ENCODE measurements at places on chromosomes 1 and 21.
A peak's percentile ranks its signal among the peaks of the same experiment; 100 is the strongest.

DNA sequence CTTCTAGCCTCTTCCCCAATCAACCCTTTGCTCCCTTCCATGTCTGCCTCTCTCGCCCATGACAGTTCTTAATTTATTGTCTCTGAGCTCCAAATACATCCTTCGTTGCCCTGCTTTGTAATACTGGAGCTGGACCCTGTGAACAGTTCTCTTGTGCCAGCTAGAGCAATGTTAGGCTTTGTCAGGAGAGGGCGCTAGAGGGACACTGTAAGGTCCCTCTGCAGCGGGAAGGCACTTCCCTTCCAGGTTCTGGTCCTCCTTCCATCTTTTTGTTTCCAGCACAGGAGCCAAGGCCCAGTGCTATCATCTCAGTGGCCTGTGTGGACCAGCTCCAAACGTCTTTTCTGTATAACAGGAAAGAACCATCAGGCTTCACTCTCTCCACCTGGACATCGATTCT lies 95.9 kb downstream of the PTPRU start:
- DNase-seq = peak; percentile 62

GRCh38 chr1:40450495-40451237 lies 390 bp downstream of the ZFP69B start:
- no peak for DNase-seq

DNA sequence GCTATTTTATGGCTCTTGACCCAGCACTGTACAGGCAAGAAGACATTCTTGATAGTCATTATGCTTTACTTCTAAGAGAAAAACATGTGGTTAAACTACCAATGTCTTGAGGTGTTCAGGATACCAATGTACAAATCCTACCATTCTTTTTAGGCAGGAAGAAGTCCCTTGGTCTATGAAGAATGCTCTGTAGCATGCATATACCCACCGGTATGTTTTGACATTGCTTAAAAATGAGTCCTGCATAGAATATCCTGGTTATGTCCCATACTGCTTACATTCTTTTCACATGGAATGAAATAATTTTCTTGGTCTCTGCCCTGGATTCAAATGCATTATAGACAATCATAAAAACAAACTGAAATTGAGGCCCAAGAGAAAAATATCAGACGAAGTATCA lies 4.8 kb downstream of the KRTAP27-1 start:
- DNase-seq = no peak

GRCh38 chr1:168216171-168216570 lies 9.6 kb upstream of the SFT2D2 start:
- DNase-seq = no peak

Measured in SK-MEL-5 (cell line).